ENCODE measurements at places on chromosomes 3 and 15.

DNA sequence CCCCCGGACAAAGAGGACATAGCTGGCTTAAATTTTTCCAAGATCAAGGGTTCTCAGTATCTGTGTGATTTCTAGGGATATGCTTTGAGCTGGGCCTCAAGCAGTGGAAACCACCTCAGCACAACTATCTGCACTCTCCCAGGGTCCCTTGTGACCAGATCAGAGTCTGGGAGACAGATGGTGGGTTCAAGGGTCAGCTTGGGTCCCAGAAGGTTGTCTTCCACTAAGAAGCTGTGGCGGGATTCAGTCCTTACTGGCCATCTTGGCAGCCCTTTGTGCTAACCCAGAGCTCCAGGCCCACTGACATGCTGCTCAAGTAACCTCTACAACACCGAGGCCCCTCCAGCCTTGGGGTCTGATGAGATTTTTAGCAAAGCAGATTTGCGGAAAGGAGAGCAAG, 2.7 kb downstream of the INSYN1 start:
- DNase-seq, result no peak

DNA sequence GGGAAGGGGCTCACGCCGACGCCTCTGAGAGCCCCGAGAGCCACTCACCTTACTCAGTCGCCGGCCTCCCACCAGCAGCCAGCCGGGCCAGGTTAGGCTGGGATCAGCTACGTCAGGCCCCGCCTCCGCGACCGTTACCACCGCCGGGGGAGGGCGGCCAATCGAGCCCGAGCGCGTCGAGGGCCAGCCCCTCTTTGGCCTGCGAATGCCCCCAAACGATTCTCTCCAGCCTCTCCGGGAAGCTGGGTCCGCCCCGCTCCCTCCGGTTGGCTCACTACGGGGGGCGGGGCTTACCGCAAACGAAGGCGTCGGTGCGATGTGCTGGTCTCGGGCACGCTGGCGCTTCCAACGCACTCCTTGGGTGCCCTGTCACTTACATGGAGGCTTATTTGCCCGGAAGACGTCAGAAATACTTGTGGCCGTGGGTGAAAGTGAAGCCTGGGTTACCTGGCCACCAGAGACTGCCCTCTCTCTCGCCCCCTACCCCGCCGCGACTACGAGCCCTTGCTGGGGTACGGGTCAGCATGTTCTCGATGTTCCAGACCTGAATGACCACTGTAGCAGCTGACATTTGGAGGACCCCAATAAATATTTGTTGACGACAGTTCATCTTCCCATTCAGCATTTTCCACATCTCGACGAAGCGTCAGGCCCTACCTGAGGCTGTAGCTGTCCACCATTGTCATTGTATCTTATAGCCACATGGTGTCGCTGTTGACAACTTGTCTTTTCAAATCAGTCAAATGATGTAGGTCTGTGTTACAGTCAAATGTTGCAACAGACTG, at the start of gene CEP70:
TSS of gene CEP70 (minus strand) at position 111 of the 785 bp plus-strand sequence. CDS start 21,333 bp downstream, outside the sequence.
- peak; percentile 93 for DNase-seq

DNA sequence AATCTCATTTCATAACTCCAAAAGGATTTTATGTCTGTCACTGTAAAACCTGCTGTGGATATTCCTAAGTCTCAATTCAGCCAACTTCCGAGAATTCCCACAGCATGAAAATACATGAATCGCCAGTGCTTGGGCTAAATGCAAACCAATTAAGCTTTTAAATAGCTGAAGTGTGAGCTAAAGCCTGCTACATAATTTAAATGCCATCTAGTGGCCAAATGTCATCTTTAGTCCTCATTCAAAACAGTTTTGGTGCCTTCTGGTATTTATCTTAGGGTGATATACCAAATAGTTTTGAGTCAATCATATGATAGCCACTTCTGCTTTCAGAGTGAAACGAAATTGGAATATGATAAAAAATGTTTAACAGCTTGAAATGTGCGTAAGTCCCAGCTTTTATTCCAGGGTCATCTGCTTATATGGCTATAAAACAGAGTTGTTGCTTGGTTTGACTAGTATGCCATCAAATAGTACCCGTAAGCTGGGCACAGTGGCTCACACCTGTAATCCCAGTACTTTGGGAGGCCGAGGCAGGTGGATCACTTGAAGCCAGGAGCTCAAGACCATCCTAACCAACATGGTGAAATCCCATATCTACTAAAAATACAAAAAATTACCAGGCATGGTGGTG, 41.8 kb upstream of the CCNL1 start:
- peak; percentile 63 for DNase-seq

GRCh38 chr15:40046721-40047414, 7.9 kb upstream of the SRP14 start:
- peak; percentile 70 for DNase-seq

- no peak for DNase-seq
Measured at GRCh38 chr15:59991834-59992233, 12.3 kb upstream of the FOXB1 start.

DNA sequence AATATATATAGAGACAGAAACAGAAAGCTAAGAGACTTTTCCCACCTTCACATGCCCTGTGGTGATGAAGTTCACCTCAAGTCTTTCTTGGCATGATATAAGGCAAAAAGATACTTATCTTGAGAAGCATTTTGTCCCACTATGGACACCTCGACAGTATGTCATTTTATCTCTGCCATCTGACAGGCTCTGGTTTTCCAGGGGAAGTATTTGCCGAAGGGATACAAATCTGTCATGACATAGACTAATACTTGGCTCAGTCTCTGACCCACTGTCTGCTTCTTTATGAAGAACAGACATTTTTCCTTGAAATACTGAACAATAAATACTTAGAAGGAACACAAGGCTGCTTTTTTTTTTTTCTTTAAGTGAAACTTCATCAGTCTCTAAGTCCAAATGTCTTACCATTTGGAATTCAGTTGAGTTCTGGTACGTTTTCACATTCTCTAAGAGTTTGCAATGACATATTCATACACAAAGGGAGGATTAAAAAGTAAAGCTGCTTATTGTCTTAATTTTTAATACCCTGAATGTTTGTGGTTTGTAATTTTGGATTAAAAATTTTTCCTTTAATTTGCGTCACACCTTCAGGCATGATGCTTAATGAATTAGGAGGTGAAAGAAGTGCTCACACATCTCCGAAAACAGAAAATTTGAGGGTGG, 87.8 kb upstream of the LMOD3 start:
- DNase-seq, result no peak

DNA sequence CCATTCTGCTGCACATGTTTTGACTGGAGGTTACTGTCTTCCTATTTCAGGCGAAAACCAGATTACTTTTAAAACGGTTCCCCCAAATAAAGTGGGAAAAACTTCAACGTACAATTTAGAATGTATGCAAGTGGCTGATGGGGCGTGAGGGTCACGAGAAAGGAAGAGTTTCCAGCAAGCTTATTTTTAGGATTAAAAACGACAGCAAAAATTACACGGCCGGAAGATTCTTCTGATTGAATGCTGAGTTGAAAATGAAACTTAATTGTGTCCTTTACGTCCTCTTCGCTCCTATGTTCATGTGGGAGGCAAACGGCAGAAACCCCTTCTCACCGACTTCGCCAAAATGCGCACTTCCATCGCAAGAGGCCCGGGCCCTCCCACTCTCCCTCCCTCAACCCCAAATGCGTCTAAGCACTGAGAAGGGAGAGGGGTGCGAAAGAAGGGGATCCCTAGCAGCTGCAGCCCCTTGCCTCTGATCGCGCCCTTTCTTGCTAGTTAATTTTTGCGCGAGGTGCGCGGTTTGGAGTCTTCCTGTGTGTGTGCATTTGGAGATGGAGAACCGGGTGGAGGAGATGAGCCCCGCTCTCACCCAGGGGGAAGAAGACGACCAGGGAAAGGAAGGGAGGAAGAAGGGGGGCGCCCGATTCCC, 656 bp downstream of the CD47 start:
- peak; percentile 85 for DNase-seq

- peak; percentile 96 for DNase-seq
Measured at GRCh38 chr3:170352936-170353335, 4.6 kb upstream of the SKIL start.

DNA sequence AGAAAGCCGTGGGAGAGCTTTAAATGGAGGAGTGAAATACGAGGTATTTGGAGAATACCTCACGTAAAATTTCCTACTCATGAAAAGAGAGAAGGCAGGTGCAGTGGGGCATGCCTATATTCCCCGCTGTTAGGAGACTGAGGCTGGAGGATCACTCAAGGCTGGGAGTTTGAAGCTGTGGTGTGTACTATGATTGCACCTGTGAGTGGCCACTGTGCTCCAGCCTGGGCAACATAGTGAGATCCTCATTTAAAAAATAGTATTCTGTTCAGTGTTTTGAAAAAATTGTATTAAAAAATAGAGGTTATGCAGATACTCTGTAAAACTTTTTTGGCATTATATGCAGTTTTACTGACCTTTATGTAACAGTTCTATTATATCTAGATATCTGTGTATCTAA, 20.0 kb downstream of the UBE2E1 start:
- no peak for DNase-seq

GRCh38 chr15:63939531-63940130, 105.9 kb upstream of the HERC1 start:
- peak; percentile 70 for DNase-seq

DNA sequence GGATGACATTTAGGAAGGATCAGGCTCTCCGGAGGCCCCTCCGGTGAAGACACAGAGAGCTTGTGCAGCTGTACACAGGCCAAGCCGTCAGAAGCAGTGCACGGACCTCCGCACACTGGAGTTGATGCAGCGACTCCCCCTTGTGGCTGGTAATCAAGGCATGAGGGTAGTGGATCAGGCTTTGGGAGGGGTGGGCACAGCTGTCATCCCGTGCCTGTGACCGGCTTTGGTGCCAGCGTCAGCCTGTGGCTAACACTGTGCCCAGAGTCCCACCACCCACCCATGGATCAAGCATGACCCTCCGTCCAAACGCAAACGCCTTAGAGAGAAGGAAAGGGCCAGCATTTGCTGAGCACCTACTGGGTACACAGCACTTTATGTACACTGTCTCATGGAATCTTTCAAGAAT, 8.2 kb upstream of the GRIP2 start:
- DNase-seq, result peak; percentile 52

- no peak for DNase-seq
Measured at GRCh38 chr3:33035596-33035995, 61.4 kb downstream of the GLB1 start.

DNA sequence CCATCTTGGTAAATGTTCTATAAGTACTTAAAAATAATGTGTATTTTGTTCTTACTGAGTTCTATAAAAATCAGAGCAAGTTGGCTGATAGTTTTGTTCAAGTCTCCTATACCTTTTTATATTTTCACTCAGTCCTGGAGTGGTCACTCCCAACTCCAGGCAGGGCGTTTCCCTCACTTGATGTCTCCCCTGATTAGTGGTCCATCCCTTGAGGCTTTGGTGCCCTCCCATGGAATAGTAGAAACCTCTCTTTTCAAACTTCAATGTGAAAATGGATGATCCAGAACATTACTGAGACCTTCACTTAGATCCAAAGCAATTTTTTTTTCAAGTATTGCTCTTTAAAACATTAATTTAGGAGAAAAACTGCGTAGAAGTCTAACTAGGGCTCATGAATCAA, 25.0 kb upstream of the SCN10A start:
- DNase-seq, result no peak

GRCh38 chr15:67030036-67030762, 35.2 kb upstream of the SMAD3 start:
- DNase-seq, result no peak

GRCh38 chr15:101033801-101034200, 114.6 kb downstream of the LRRK1 start:
- no peak for DNase-seq

DNA sequence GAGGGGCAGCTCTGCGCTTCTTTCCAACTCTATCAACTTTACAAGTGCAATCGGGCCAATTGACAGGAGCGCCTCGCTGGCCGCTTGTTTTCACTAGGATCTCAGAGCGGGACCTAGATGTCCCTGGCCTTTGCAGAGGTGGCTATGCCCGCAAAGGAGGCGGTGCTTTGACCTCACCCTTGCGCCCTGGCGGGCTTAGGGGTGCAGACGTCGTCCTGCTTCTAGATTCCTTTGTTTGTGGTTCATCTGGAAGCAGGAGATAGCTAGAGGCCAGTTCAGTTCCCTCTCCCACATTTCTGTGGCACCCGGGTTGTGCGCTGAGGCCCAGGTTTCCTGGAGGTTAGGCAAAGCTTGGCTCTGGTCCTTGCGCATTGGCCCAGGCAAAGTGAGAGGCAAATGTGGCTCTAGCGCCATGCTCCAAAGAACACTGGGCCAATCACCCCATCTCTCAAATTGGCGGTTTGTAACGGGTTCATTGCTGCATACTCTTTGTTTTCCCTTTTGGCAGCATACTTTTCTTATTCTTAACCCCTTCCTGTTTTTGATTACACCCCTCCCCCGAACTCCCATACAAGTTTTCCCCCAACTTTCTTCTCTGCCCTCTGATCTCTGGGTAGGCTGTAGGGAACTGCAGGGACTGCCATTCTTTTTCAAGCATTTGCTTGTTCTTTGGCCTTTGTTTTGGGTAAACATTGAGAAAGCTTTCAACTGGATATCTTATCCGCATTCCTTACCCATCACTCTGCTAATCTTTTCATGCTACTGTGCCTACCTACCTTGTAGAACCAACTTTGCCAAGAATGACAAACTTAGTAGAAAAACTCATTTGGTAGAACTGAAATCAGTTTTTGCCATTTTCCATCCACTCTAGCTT, 1.4 kb downstream of the PPM1L start:
- no peak for DNase-seq

- DNase-seq, result no peak
Measured at GRCh38 chr3:48477959-48478520, 25.9 kb downstream of the SHISA5 start.

DNA sequence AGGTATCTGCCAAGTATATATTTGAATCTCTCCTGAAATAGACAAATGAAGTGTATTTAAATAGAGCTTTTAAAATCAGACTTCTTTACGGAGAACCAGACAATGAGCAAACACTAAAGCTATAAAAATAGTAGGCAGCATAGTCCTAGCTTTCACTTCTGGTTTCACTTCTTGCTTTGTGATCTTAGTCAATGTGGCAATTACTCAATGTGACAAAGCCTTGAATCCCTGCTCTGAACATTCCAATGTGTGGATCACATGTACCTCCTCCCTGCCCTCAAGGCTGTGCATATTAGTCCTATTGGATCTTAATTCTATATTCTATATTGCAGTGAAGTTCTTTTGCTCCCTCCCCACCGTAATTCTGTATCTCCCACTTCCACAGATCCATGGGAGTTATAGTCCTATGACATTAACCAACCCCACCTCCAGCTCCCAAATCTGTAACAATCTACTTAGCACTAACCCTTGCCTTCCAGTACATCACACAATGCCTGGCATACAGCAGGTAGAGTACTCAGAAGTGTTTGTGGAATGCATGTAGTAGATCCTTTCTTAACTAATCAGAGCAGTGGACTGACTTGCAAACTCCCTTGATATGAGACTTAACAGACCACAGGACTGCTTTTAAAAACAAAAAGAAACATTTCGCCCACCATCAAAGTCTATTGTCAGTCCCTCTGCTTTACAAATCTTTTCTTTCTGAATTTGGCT, 24.3 kb upstream of the CP start:
- DNase-seq, result peak; percentile 83

GRCh38 chr3:19907523-19907922, 26.5 kb downstream of the EFHB start:
- no peak for DNase-seq

DNA sequence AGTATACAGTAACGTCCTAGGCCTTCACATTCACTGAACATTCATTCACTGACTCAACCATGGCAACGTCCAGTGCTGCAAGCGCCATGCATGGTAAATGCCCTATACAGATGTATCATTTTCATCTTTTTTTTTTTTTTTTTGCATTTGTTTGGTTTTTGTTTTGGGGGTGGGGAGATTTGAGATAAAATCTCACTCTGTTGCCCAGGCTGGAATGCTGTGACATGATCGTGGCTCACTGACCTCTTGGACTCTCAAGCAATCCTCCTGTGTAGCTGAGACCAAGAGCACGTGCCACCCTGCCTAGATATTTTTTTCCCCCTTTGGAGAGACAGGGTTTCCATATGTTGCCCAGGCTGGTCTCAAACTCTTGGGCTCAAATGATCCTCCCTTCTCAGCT, 37.4 kb downstream of the SUSD5 start:
- no peak for DNase-seq

Data from inflammatory macrophage treated with lipopolysaccharide for 4 hours (primary cell).